ENCODE measurements at places on chromosomes 2 and 18.
A peak's percentile ranks its signal among the peaks of the same experiment; 100 is the strongest.

DNA sequence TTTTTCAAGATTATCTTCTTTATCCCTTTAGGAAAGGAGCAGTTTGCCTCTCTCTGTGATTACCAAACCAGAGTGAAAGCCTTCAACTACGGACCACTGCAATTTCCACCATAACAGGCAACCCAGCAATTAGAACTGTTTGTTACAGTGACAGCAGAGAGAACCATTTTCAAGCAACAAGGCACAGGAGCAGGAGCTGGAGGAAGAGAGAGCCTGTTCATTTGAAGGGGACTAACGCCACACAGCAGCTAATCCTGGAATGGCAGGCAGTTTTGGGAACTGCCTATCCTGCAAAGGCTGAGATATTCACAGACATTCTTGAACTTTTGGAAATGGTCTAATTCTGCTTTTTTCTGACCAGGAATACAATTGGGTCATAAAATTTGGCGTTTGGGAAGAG, 1541.9 kb upstream of the PIK3C3 start:
- DNase-seq = peak; percentile 18

- no peak for DNase-seq
Measured at GRCh38 chr2:228689053-228689452, 507.6 kb upstream of the SPHKAP start.

- peak; percentile 88 for DNase-seq
Measured at GRCh38 chr2:226977775-226978190, 141.9 kb downstream of the RHBDD1 start.

GRCh38 chr2:15799432-15799827, 140.9 kb upstream of the MYCN start:
- DNase-seq = peak; percentile 5

- no peak for DNase-seq
Measured at GRCh38 chr2:205996161-205996560, 89.8 kb downstream of the INO80D start.

- no peak for DNase-seq
Measured at GRCh38 chr2:219169930-219170654, at the start of gene SLC23A3. Gene SLC23A3 (minus strand): TSS chr2:219170029. CDS start chr2:219169984, 45 bp downstream.

DNA sequence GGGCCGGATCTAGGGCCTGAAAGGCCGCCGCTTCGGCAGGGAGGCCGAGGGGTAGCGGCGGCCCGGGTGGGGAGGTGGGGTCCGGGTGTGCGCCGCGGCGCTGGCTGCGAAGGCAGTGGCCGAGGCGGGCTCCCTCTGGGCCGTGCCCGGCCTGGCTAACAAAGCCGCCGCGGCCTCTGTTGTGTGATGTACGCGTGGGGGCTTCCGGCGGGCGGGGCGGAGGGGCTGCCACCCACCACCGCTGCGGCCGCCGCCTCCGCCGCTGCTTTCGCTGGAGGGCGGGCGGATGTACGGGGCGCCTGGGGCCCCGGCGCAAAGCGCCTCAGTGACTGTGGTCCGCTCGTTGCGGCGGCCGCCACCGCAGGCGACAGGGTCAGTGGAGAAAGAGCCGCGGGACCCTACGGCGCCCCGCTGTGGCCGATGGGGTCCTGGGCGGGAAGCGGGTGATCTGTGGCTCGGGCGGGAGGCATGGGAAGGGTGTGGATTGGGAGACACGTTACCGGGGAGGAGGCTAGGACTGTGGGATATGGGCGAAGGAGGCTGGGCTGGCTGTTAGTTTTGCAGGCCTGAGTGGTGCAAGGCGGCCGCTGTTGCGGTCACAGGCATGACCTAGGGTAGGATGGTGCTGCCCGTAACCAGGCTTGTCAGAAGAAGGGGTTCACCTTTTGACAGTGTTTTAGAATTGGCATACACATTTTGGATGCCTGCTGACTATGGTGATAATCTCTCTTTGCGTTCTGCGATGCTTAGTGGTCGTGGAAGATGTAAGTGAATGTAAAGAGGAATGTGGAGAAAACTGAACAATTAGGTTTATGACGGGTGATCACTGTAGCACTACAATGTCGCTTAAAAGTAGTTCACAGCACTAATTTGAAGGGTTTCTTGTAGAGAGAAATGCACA, 662 bp downstream of the BZW1 start:
- DNase-seq = peak; percentile 19

GRCh38 chr2:240583774-240584173, 2.8 kb upstream of the CAPN10 start:
- DNase-seq = no peak

DNA sequence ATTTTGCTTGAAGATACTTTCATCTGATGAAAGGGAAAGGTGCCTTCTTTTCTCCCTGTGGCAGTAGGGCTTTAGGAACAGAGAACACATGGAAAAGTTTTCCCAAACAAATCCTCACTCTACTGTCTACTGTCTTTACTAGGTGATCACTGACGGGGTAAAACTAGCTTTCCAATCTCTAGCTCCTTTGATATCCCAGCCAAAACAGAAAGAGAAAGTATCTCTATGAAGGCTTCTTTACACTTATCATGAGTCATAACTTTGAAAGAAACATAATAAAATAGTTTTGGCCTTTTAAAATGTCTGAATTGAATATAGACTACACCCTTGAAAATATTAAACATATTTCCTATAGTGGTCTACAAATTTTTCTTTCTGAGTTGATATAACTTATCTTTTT, 214.5 kb downstream of the DSEL start:
- peak; percentile 15 for DNase-seq

GRCh38 chr2:201432038-201432620, 19.1 kb downstream of the TRAK2 start:
- peak; percentile 49 for DNase-seq

DNA sequence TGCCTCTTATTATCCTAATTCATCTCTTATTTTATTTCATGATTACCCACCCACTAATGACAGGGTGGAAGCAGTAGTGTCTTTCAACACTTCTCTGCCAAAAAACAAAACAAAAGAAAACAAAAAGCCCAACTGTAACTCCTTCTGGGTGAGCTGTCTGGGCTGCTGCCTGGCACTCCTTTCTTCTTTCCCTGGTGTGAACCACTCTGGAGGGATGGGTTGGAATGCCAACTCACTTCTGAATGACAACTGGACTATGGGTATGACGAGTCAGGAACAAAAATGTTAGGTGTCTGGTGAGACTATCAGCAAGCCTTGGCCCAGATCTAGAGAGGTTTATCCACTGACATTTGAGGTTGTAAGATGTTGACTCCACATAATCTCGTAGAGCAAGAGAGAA, 88.3 kb upstream of the ITGB6 start:
- DNase-seq = peak; percentile 81

GRCh38 chr2:183232161-183232865, 108.1 kb downstream of the NUP35 start:
- no peak for DNase-seq

DNA sequence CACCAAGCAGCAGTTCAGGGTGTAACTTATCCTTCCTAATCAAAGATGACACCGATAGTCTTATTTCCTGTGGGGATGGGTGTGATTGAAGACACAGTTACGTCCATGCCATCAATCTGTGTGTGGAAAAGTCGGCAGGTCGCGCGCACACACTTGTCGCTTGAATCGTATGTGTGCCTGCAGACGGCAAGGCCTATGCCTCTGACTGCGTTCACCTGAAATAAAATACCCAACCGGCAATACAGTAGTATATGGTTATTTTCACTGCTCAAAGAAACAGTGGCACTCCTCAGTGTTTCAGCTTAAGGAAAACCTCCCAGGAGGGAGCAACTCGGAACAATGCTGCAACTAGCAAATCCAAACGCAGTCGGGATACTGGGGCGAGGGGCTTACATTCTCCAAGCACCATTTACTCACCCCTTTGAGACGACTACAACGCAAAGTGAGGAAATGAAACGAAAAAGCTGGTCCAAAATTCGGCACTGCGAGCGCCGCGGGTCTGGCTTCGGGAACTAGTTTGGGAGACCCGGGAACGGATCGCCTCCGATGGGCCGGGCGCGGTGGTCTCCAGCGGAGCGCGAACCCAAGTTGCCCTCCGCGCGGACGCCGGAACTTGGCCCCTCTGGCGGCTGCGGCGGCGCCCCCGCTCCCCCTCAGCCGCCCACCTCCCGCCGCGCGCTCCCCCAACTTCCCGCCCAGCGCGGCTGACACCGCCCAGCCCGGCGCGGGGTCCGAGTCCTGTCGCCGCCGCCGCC, 675 bp downstream of the PRKD3 start:
- no peak for DNase-seq

DNA sequence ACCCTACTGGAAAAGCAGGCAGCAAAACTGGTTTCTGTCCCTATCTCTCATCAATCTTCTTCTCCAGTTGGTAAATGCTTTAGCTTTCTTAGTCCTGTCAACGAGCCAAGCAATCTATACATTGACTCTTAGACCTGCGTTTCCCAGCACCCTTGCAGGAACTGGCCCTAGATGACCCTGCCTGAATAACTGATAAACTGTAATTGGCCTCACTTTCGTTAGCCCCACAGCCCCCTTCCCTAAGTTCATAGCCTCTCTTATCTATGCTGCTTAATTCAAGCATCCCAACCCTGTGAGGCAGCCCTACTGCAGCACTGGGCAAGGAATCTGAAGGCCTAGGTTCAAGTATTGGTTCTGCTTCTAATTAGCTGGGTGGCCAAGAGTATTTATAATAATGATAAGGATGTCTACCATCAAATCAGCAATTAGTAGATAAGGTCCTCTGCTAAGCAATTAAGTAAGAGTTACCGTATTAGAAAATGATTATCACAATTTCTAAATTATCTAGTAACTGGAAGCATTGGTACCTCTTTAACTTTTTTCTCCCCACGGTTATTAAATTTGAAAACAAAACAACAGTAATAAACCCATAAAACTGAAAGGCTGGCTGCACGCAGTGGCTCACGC, 86.4 kb upstream of the RMDN2 start:
- DNase-seq = no peak

- no peak for DNase-seq
Measured at GRCh38 chr2:113901943-113902342, 12.1 kb downstream of the ACTR3 start.

- DNase-seq = no peak
Measured at GRCh38 chr18:527146-527545, 26.6 kb upstream of the COLEC12 start.

DNA sequence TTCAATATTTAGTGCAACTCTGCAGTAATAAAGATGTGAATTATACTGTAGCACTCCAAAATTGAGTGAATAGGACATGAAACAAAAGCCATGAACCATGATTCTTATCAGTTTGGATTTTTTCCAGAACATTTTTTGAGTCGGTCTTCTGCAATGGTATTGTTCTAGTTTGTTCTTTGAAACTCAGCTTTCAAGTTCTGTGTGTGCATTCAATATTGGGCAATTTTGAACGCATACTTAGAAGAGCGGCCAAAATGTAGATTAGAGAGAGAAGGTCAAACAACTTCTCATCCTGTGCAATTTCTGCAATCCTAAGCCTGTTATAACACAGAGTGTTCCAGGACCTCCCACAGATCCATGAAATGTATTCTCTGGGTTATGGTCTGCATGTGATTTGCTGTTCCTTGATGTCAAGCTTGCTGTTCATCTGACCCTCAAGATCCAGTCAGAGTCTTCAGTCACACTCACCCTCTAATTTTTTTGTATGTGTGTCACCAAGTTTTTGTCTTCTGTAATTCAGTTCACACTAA, 48.3 kb downstream of the TSPYL6 start:
- DNase-seq = no peak

GRCh38 chr18:58097121-58097906, 53.3 kb downstream of the NEDD4L start:
- no peak for DNase-seq

DNA sequence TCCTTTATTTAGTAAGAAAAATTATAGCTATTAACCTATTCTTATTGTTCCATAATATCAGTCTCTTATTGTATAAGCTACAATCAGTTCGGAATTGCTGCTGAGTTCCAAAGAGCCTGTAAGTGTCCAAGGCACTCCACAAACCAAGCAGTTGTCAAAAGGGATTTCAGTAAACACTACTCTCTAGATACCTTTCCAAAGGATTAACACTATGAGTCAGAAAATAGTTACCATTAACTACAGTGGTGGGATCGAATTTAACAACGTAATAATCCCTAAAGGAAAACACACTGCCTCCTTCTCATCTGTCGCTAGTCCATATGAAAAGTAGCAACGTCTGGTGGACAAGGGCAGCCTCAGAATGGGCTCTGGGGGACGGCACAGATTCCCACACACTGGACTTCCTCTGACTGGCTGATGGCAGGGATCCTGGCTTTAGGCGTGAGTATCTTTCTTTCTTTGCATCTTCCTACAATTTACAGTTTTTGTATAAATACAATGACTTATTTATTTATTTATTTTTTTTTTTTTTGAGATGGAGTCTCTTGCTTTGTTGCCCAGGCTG, 8.8 kb downstream of the TGFBRAP1 start:
- no peak for DNase-seq

DNA sequence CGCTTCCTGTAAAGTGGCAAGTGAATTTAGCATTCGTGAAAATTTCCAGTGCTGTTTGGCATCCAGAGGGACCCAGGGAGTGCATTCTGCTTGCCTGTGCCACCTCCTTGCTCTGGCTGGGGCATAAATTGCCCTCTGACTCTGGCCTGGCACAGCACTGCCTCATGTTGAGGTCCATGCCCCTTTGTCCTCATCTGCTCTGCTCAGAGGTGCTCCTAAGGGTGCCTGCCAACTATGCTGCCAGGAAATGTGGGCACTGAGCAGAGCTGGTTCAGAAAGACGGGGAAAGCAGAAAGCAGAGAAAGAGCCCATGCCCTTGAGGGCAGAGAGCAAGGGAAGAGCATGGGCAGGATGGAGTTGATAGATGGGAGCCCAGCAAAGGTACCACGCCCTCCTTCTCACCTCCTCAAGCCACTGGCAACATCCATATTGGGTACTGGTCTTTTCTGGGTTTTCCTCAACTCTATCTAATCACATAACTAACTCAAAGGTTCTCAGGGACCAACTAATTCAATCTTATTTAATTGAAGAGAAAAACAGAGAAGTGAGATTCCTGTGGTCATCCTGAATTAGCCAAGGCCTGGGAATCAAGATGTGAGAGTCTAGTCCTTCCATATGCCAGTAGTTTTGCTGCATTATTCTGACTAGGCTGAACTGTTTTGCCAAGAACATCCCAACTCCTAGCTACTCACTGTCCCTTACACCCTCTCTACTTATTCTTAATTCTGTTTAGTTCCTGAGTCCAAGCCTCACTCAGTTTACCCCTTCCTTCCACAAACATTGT, 441.5 kb upstream of the TNP1 start:
- DNase-seq = no peak

GRCh38 chr2:197011801-197012641, 85.5 kb upstream of the PGAP1 start:
- DNase-seq = peak; percentile 18

GRCh38 chr2:75361486-75361885, 162.2 kb upstream of the TACR1 start:
- no peak for DNase-seq

DNA sequence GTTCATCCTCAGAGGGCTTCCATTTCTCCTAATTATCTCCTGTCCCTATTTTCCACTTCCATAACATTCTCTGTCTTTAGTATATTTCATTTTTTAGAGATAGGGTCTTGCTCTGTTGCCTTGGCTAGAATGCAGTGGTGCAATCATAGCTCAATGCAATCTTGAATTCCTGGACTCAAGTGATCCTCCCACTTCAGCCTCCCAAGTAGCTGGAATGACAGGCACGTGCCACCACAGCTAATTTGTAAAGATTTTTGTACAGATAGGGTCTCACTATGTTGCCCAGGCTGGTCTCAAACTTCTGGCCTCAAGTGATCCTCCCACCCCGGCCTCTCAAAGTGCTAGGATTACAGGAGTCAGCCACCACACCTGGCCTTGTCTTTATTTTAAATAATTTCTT, 589.0 kb downstream of the ZEB2 start:
- no peak for DNase-seq
